ENCODE measurements at places on chromosomes 7 and 10. TPM values are rescaled to one million over a fixed set of nuclear protein-coding genes. Genes with fewer than 3 reads are reported as not detected.

- no peak for DNase-seq
Observed at GRCh38 chr7:44071726-44072363, 6.5 kb upstream of the PGAM2 start.

- DNase-seq, result no peak
Observed at GRCh38 chr10:117518246-117518645, 24.3 kb upstream of the EMX2 start.

DNA sequence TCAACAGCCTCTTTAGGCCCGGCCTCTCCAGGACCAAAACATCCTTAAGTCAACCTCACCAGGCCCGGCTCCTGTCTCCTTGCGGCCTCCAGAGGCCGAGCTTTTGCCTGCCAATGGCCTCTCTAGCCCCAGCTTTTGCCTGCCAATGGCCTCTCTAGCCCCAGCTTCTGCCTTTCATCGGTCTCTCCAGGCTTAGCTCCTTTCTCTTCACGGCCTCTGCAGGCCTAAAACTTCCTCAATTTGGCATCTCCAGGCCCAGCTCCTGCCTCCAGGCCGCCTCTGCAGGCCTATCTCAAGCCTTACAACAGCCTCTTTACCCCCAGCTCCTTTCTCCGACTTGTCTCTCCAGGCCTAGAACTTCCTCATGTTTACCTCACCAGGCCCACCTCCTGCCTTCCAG lies 15.7 kb upstream of the TMEM248 start:
- no peak for DNase-seq

GRCh38 chr10:4111643-4112042 lies 326.6 kb upstream of the KLF6 start:
- no peak for DNase-seq

- no peak for DNase-seq
Observed at GRCh38 chr7:86929293-86930109, 130.0 kb downstream of the ELAPOR2 start.

Gene TMEM196
- total RNA-seq, result not detected

Gene SPAM1
- not detected for total RNA-seq

Gene ANKMY2
- 8.7 TPM for total RNA-seq

Gene FBXL13
- 0.76 TPM for total RNA-seq

Gene FAM180A
- not detected for total RNA-seq

Gene ARPC1B
- 265 TPM for total RNA-seq

Gene C10orf143
- total RNA-seq, result 3.1 TPM

Gene GPR22
- not detected for total RNA-seq

Gene MOGAT3
- total RNA-seq, result not detected

Gene HKDC1
- 0.11 TPM for total RNA-seq
